Heart left ventricle (tissue), 16 donors: ENCODE measurements at places on chromosomes 4 and X. TPM values are rescaled to one million over a fixed set of nuclear protein-coding genes. Genes with fewer than 3 reads are reported as not detected.

AFF2 gene
- 0.06 TPM for total RNA-seq

- DNase-seq = no peak
- H3K4me3 ChIP-seq = no peak overlapping the region
- H3K4me1 ChIP-seq = peaks cover 2% of the 10 kb centered on the region
Observed at GRCh38 chr4:102531462-102531861, 30.3 kb downstream of the NFKB1 start.

DNA sequence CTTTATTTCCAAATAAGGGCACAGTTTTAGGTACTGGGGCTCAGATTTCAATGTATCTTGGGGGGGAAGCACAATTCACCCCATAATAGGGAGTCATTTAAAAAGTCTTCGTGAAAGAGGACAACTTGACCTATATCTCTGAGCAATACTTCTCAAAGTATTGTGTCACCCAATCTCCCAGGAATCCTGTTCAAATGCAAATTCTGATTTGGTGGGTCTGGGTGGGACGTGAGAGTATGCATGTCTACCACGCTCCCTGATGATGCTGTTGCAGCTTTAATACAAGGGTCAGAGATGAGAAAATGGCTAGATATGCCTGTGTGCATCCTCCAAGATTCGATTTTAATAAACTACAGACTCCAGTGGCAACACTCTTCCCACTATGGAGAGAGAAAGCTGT lies 514.8 kb downstream of the BCOR start:
- H3K4me3 ChIP-seq = no peak overlapping the region
- H3K27me3 ChIP-seq = no peaks in the 10 kb centered on the region
- H3K36me3 ChIP-seq = no peaks in the 10 kb centered on the region
- H3K4me1 ChIP-seq = no peaks in the 10 kb centered on the region
- no peak overlapping the region for H3K27ac ChIP-seq

RAB41 gene
- not detected for total RNA-seq

GRCh38 chr4:41108481-41108880 lies 105.9 kb downstream of the APBB2 start:
- no peaks in the 10 kb centered on the region for H3K36me3 ChIP-seq
- H3K4me3 ChIP-seq = no peak overlapping the region
- no peak overlapping the region for H3K27ac ChIP-seq

- peaks cover 24% of the 10 kb centered on the region for H3K4me1 ChIP-seq
- no peak overlapping the region for H3K4me3 ChIP-seq
- peak; percentile 80 for DNase-seq
- H3K27ac ChIP-seq = peak overlapping the region; percentile 94
- no peaks in the 10 kb centered on the region for H3K36me3 ChIP-seq
Observed at GRCh38 chrX:153727123-153727931, 2.7 kb downstream of the ABCD1 start.

DNA sequence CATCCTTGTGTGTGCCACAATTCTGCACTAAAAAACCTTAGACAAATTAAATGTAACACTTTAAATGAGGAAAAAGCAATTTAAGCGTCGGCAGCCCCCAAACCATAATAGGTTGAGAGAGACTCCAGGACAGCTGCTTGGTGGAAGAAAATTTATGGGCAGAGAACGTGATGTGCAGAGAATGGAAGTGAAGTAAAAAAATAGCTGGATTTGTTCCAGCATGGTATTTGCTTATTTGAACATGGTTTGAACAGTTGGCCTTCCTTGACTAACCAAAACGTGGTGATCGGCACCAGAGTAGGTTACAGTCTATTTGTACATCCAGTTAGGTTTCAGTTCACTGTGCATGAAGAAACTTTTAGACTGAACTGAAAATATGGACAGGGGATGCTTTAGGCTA lies 343.0 kb upstream of the CPEB2 start:
- H3K27ac ChIP-seq = no peak overlapping the region
- H3K4me3 ChIP-seq = no peak overlapping the region
- H3K4me1 ChIP-seq = no peaks in the 10 kb centered on the region
- no peak for DNase-seq
